ENCODE measurements at places on chromosomes 5 and 9.
A peak's percentile ranks its signal among the peaks of the same experiment; 100 is the strongest.

DNA sequence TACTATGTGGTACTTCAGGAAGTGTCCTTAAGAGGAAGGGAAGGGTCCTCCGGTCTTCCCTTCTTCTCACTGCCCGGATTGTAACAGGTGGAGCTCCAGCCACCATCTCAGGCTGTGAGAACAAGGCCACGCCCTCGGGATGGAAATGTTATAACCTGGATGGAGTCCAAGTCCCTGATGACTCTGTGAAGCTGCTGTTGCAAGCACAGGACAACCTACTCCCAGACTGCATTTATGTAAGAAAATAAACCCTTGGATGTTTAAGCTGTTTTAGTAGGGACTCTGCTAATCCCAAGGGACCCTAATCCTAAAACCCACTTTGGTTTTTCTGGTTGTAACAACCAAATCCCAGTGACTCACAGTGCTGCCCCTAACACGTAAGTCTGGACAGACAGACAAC, 221.6 kb downstream of the ACTL7B start:
- DNase-seq: peak; percentile 70

- no peak for DNase-seq
Measured at GRCh38 chr9:107090218-107090617, 192.9 kb upstream of the RAD23B start.

- DNase-seq: no peak
Measured at GRCh38 chr5:119656023-119656422, 26.7 kb downstream of the FAM170A start.

GRCh38 chr9:112858625-112859147, 32.0 kb downstream of the SLC46A2 start:
- DNase-seq: no peak

DNA sequence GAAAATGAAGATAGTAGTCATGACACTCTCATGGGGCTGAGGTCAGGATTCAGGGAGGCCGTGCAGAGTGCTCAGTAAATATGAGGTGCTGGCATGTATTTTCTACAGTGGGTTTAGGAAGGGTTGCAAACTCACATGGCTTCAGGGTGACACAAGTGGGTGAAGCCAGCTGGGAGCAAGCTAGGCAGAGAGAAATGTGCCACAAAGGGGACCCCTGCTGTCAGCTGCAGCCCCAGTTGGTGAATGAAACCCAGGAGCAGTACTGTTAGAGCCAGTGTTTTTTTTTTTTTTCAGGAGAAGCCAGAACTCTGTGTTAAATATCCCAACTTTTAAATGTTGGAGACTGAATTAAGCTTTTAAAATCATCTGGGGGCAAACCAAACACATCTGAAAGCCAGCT, 75.3 kb downstream of the INSYN2B start:
- no peak for DNase-seq

GRCh38 chr5:98836175-98836574, 62.7 kb downstream of the RGMB start:
- DNase-seq: no peak

- no peak for DNase-seq
Measured at GRCh38 chr9:14793389-14793788, 70.9 kb upstream of the CER1 start.

DNA sequence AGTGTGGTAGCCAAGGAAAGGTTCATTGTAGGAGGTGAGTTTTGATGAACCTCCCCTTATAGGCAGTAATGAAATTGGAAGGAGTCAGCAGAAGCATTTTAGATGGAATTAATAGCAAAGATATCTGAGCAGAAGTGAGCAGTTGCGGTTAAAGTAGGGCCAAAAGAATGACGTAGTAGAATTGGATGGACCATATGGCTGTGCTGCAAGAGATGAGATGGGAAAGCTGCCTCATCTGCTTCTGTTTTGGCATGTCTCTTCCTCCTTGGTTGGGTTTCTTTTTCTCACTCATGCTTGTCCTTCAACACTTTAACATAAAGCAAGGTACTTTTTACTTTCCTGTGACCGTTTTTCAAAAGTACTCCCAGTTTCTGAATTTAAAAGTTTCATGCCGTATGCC, 55.8 kb downstream of the AQP7 start:
- DNase-seq: no peak

DNA sequence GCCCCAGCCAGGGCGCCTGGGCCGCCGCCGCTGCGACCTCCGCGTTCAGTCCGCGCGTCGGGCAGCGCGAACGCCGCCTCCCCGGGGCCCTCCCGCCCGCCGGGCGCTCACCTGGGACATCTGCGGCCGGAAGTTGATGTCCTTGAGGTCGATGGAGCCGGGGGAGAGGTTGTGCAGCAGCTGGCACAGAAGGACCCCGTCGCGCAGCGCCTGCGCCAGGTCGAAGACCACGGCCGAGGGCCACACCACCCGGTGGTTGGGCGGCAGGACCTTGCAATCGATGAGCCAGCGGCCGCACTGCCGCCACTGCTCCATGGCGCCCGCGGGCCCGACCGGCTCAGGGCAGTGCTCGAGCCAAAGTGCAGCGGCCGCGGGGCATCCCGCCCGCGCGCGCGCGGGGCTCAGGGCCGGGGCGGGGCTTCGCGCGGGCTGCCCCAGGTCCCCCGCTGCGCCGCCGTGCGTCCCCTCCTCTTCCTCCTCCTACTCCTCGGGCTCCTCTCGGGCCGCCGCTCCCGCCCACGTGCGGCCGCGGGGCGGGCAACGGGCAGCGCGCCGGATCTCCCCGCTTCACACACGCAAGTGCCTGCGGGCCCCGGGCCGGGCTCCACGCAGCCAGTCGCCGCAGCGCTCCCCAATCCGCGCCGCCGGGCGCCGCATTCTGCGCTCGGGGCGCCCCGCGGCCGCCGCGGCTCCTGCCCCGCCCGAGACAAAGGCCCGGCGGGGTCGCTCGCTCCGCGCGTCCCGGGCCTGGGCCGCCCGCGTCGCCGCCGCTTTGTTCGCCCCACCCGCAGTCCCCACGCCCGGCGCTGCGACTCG, at the start of gene VAV2:
VAV2 (minus strand) TSS at position 361 of the 816 bp plus-strand sequence; CDS start at position 315, 46 bp downstream.
- no peak for DNase-seq

- DNase-seq: no peak
Measured at GRCh38 chr5:54301220-54301619, 9.2 kb downstream of the ARL15 start.

DNA sequence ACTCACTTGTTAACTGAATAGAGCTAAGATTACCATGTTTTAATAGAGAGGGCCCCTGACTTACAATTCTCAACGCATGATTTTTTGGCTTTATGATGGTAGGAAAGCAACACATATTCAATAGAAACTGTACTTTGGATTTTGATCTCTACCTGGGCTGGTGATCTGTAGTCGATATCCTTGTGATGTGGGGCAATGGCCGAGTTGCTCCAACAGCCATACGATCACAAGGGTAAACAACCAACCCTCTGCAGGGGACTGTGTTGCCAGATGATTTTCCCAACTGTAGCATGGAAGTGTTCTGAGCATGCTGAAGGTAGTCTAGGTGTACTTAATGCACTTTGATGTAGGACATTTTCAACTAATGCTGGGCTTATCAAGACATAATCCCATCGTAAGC, 36.5 kb downstream of the NSUN2 start:
- DNase-seq: no peak

GRCh38 chr5:98827161-98827560, 53.7 kb downstream of the RGMB start:
- DNase-seq: peak; percentile 51

GRCh38 chr9:36078051-36078450, 41.3 kb downstream of the RECK start:
- DNase-seq: no peak

DNA sequence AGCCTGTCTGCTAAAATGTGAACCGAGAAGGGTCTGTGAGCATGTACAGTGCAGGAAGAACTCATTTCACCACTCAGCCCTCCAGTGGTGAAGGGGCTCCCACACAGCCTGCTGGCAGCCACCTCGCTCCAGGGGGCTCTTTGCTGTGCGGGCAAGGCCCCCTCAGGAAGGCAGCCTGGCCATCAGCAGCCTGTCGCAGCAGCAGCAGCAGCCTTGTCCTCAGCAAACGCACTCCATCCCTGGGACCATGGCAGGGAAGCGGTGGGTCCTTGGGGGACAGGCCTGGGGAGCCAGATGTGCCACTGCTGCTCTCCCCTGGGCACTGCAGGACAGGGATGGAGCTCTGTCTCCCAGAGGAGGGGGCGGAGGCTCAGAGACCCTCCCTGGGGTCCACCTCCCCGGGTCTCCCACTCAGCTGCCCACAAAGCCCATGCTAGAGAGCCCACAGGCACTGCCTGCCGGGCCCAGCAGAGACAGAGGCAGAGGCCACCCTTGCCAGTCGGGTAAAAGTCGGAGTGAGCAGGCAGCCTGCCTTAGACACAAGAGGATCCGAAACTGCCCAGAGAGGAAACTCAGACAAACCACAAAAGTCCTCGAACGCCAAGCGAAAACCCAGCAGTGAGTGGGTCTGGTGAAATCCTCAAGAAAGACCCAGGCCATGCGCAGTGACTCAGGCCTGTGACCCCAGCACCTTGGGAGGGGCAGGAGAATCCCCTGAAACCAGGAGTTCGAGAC, 8.0 kb downstream of the BRD3 start:
- DNase-seq: no peak

DNA sequence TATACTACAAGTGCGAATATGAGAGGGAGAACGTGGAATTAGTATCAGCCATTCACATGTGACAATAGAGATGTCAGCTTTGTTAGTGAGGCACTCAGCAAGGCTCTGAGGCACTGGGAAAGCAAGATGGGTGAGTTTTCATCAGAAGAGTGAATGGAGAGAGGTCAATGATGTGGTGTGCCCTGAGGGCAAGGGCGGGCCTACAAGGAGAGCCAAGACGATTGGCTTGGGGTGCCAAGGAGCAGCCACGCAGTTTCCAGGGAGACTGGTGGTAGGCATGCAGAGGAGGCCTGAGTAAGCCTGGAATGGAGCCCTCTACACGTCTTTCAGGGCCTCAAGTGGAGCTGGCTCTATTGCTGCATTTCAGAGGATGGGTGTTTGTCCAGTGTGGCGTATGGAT, 24.7 kb downstream of the BTF3 start:
- DNase-seq: no peak

GRCh38 chr5:33934176-33934575, 2.0 kb upstream of the RXFP3 start:
- DNase-seq: no peak
